Left lung (tissue), 14 donors: ENCODE measurements at places on chromosomes 5 and 9. TPM values are rescaled to one million over a fixed set of nuclear protein-coding genes. Genes with fewer than 3 reads are reported as not detected.

The SH2D3C gene
- 25.8 TPM for polyA plus RNA-seq

The SLC24A2 gene
- 0.41 TPM for polyA plus RNA-seq

The TIMD4 gene
- 0.64 TPM for polyA plus RNA-seq

The BASP1 gene
- polyA plus RNA-seq: 44.3 TPM

The KIF4B gene
- polyA plus RNA-seq: 0.20 TPM

The TAF1L gene
- 0.22 TPM for polyA plus RNA-seq

The TSSK1B gene
- not detected for polyA plus RNA-seq

The GRXCR2 gene
- polyA plus RNA-seq: not detected

The CNTFR gene
- polyA plus RNA-seq: 33.2 TPM

The PCDHGA3 gene
- 3.5 TPM for polyA plus RNA-seq

The SLC6A19 gene
- polyA plus RNA-seq: 0.04 TPM

DNA sequence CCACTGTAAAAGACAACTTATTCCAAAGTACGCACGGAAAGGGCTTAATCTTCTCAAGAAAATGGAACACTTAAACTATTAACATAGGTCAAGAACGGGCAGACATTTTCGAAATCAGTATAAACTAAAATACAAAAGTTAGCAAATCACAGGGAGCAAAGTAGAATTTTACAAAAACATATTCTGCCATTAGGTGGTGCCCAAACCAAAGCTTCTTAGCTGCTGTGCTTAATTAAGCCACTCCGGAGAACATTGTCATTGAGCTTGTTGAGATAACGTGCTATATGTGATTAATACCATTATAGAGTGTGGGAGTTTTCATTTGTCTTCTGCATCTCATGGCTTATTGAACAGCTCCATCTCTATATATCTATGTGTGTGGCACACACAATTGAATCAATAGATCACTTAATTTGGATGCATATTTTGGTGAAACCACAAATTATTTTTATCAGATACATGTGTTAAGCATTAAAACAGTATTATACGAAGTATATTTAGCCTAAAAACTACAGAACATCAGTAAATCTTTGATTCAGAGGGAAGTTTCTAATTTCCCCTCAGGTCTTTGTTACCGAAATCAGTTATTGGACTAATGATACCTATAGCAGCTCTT, 23.4 kb downstream of the UBLCP1 start:
- H3K27ac ChIP-seq: no peak overlapping the region
- no peak for DNase-seq
- H3K36me3 ChIP-seq: no peaks in the 10 kb centered on the region
- H3K4me3 ChIP-seq: no peak overlapping the region

- no peak overlapping the region for H3K27ac ChIP-seq
- no peaks in the 10 kb centered on the region for H3K36me3 ChIP-seq
- H3K27me3 ChIP-seq: no peaks in the 10 kb centered on the region
- H3K4me1 ChIP-seq: no peaks in the 10 kb centered on the region
- no peak overlapping the region for H3K4me3 ChIP-seq
Measured at GRCh38 chr9:88753691-88754367, 218.9 kb downstream of the NXNL2 start.

DNA sequence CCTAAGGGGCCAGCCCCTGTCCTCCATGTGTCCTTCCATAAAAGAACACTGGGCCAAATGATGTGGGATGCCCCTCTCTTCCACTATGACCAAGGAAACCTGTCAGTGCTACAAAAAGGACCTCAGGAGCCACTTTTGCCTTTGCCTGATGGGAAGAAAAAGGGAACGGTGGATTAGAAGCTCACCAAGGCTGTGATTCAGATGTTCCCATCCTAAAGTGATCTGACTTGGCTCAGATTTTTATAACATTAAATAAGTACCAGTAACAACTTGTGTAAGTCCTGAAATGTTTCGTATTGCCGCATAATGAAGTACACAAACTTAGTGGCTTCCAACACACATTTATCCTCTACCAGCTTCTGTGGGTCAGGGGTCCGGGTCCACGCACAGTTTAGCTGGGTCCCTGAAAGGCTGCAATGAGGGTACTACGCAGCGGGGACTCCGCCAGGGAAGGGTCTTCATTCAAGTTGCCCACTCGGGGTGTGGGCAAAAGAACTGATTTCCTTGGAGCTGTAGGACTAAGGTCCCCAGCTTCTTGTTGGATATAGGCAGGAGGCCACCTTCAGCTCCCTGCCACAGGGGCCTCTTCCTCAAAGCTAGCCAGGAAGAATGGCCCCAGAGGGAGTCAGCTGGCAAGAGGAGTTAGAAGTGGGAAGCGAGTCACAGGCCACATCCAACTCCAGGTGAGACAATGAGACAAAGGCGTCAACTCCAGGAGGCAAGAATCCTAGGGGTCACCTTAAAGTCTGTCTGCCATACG, 60.4 kb downstream of the RAPGEF1 start:
- no peak for DNase-seq
- peaks cover 78% of the 10 kb centered on the region for H3K4me1 ChIP-seq
- H3K36me3 ChIP-seq: no peaks in the 10 kb centered on the region

- no peak for DNase-seq
- H3K4me1 ChIP-seq: no peaks in the 10 kb centered on the region
- no peak overlapping the region for H3K4me3 ChIP-seq
- H3K27me3 ChIP-seq: no peaks in the 10 kb centered on the region
- H3K27ac ChIP-seq: no peak overlapping the region
Measured at GRCh38 chr9:87277346-87277745, 220.3 kb upstream of the DAPK1 start.

GRCh38 chr9:124906966-124907365, 33.9 kb downstream of the GOLGA1 start:
- H3K27ac ChIP-seq: no peak overlapping the region
- no peak overlapping the region for H3K4me3 ChIP-seq
- no peaks in the 10 kb centered on the region for H3K27me3 ChIP-seq
- H3K36me3 ChIP-seq: peaks cover 96% of the 10 kb centered on the region

DNA sequence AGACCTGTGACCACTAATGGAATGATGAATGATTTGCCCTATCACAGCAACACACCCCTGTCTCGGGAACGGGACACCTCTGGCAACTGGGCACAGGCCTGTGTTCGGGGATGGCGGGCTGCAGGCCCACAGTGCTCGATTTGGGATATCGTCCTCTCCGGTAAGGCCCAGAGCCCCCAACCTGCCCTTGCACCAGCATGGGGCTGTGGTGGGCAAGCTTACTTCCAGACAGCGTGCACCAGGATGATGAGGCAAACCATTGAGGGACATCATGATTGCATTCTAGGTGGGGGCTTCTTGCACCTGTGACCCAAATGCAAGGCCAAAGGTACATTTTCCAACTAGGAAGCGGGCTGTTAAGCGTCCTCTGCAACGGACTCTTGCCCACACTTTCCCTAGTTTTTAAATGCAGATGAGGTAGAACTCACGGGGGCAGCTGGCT, 275.4 kb downstream of the FSTL4 start:
- no peaks in the 10 kb centered on the region for H3K36me3 ChIP-seq
- no peak for DNase-seq
- no peaks in the 10 kb centered on the region for H3K27me3 ChIP-seq
- no peaks in the 10 kb centered on the region for H3K4me1 ChIP-seq

- no peak overlapping the region for H3K27ac ChIP-seq
- no peaks in the 10 kb centered on the region for H3K4me1 ChIP-seq
- H3K4me3 ChIP-seq: no peak overlapping the region
- no peaks in the 10 kb centered on the region for H3K36me3 ChIP-seq
- DNase-seq: no peak
Measured at GRCh38 chr5:75167345-75167744, 69.3 kb downstream of the ANKRD31 start.

DNA sequence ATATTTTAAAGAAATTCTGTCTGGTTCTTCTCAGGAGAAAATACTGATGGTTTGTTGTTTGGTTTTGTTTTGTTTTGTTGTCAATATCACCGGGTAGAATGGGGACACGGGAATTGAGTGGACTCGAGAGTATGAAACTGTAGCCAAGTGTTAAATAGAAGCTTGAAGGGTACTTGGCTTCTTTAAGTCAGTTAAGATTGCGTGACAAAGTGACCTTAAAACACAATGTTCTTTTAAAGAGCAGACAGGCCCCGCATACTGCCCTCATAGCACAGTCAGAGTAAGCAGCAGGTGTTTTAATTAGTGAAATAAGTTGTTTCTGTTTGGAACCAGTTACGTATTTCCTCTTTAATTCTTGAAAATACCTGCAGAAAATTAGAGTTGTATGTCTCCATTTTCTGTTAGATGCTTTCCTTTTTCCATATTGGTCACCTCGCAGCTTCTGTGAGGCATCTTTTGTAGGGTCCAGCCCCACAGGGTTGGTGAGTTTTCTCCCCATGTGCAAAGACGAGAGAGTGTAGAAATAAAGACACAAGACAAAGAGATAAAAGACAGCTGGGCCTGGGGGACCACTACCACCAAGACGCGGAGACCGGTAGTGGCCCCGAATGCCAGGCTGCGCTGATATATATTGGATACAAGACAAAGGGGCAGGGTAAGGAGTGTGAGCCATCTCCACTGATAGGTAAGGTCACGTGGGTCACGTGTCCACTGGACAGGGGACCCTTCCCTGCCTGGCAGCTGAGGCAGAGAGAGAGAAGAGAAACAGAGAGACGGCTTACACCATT, 9.6 kb downstream of the TRIP13 start:
- DNase-seq: no peak
- no peaks in the 10 kb centered on the region for H3K27me3 ChIP-seq
- H3K4me1 ChIP-seq: peaks cover 5% of the 10 kb centered on the region
- H3K4me3 ChIP-seq: no peak overlapping the region
- H3K27ac ChIP-seq: no peak overlapping the region
- peaks cover 3% of the 10 kb centered on the region for H3K36me3 ChIP-seq

GRCh38 chr5:133049726-133050048, 2.1 kb upstream of the HSPA4 start:
- peaks cover 24% of the 10 kb centered on the region for H3K4me1 ChIP-seq
- H3K27ac ChIP-seq: no peak overlapping the region
- H3K36me3 ChIP-seq: no peaks in the 10 kb centered on the region
- H3K4me3 ChIP-seq: no peak overlapping the region

GRCh38 chr5:68778484-68778883, 315.3 kb upstream of the SLC30A5 start:
- H3K4me1 ChIP-seq: no peaks in the 10 kb centered on the region
- DNase-seq: no peak
- no peak overlapping the region for H3K27ac ChIP-seq
- no peak overlapping the region for H3K4me3 ChIP-seq

- no peaks in the 10 kb centered on the region for H3K36me3 ChIP-seq
- no peak overlapping the region for H3K4me3 ChIP-seq
- no peak overlapping the region for H3K27ac ChIP-seq
- peaks cover 86% of the 10 kb centered on the region for H3K4me1 ChIP-seq
- H3K27me3 ChIP-seq: no peaks in the 10 kb centered on the region
Measured at GRCh38 chr5:154783774-154784460, 28.7 kb downstream of the LARP1 start.

GRCh38 chr5:170743876-170744212, 39.7 kb upstream of the GABRP start:
- no peak overlapping the region for H3K4me3 ChIP-seq
- no peaks in the 10 kb centered on the region for H3K36me3 ChIP-seq
- peaks cover 39% of the 10 kb centered on the region for H3K27me3 ChIP-seq
- peaks cover 8% of the 10 kb centered on the region for H3K4me1 ChIP-seq

DNA sequence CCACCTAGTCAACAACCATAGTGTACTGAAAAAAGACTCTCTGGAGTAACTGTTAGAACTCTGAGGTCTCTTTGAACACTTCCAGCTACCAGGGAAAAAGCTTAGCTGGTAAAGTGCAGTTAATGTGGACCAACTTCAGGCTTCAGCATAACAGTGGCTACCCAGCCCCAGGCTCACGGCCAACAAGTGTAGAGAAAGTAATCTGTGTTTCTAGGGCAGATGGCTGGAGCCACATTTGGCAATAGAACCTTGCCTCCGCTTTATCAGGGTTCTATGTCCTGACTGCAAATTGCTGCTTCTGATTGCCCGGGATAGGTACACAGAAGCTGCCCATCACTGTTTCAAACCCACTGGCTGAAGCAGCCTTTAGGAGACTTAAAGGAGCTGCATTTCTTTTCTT, 76.0 kb upstream of the SIMC1 start:
- no peak overlapping the region for H3K27ac ChIP-seq
- H3K36me3 ChIP-seq: no peaks in the 10 kb centered on the region

GRCh38 chr5:68344447-68345111, 129.0 kb downstream of the PIK3R1 start:
- peaks cover 9% of the 10 kb centered on the region for H3K4me1 ChIP-seq
- H3K4me3 ChIP-seq: no peak overlapping the region
- no peaks in the 10 kb centered on the region for H3K36me3 ChIP-seq
- no peaks in the 10 kb centered on the region for H3K27me3 ChIP-seq

GRCh38 chr9:27196383-27196782, 87.4 kb downstream of the TEK start:
- H3K27me3 ChIP-seq: no peaks in the 10 kb centered on the region
- H3K4me3 ChIP-seq: no peak overlapping the region
- DNase-seq: no peak
- no peaks in the 10 kb centered on the region for H3K36me3 ChIP-seq

GRCh38 chr5:1437226-1437829, 7.9 kb downstream of the SLC6A3 start:
- no peaks in the 10 kb centered on the region for H3K4me1 ChIP-seq
- DNase-seq: no peak
- H3K27me3 ChIP-seq: no peaks in the 10 kb centered on the region
